Activated naive CD4-positive, alpha-beta T cell treated with anti-CD3 and anti-CD28 coated beads for 36 hours (primary cell): ENCODE measurements at places on chromosomes 2 and 18. TPM values are rescaled to one million over a fixed set of nuclear protein-coding genes. Genes with fewer than 3 reads are reported as not detected.

GRCh38 chr2:147925886-147926285, 81.1 kb downstream of the ACVR2A start:
- no peak for DNase-seq

GRCh38 chr2:207238831-207239701, 73.3 kb upstream of the KLF7 start:
- peak; percentile 73 for DNase-seq

- DNase-seq, result no peak
Observed at GRCh38 chr2:10732924-10733565, 11.6 kb downstream of the ATP6V1C2 start.

DNA sequence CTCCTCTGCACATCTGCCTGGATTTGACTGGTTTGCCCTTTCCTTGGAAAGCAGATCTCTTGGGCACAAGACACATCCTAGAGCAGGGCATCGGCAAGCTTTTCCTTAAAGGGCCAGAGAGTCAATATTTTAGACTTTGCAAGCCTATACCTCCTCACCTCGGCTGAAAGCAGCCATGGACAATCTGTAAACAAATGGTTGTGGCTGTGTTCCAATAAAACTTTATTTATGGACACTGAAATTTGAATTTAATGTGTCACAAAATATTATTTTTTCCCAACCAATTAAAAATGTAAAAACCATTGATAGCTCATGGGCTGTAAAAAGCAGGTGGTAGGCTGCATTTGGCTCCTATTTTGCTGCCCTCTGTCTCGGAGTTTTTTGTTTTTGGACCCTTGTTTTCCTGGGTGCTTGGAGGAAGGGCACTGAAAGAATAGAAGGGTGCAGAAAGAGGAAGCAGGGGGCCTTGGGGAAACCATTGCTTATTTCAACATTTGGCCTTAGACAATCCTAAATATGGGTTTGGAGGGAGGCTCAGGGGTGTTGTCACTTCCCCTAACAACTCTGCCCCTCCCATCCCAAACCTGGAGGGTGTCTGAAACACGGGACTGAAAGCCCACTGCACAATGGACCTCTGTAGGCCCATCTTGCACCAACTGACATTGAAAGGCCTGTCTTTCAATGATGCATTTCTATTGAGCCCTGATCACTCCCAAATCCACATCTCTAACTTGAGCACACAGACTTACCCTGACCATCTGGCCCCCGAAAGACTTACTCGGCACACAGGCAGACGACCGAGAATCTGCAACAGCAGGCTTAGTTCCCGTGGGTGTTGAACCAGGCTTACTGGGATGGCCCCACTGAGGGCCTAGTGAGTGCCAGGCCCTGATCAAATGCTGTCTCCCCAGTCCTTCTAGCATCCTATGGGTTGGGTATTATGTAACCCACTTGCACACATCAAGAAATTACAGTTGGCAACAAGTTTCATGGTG, 7.1 kb upstream of the ZFP36L2 start:
- DNase-seq, result no peak

GRCh38 chr2:181152226-181152625, 171.8 kb downstream of the UBE2E3 start:
- no peak for DNase-seq

- no peak for DNase-seq
Observed at GRCh38 chr2:204331988-204332387, 213.3 kb upstream of the PARD3B start.

DNA sequence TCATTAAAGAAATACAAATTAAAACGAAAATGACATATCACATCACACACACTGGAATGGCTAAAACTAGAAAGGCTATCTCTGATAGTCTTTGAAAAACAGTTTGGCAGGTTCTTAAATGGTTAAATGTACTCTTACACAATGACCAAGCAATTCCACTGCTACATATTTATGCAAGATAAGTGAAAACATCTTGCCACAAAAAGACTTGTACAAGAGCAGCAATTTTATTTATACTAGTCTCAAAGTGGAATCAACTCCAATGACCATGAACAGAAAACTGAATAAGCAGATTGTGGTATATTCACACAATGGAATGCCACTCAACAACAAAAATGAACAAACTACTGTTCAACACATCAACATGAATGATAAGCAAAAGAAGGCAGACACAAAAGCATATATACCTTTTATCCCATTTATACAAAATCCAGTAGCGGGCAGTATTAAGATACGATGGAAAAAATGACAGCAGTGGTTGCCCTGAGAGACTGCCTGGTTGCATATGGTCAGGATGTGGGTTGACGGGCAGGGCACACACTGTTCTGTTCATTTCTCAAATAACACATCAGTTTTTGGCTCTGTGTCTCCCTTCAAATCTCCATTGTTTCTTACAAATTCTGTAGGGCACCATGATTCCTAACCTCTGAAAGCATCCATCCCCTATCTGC, 25.4 kb downstream of the SP100 start:
- DNase-seq, result peak; percentile 38

- peak; percentile 87 for DNase-seq
Observed at GRCh38 chr18:79523206-79523735, 127.5 kb downstream of the NFATC1 start.

The ANKRD23 gene
- 3.3 TPM for total RNA-seq

The FLACC1 gene
- total RNA-seq, result 0.57 TPM
